ENCODE measurements at places on chromosomes 16 and 17. TPM values are rescaled to one million over a fixed set of nuclear protein-coding genes. Genes with fewer than 3 reads are reported as not detected.

GRCh38 chr17:83071966-83072562, 7.3 kb upstream of the METRNL start:
- DNase-seq, result no peak

DNA sequence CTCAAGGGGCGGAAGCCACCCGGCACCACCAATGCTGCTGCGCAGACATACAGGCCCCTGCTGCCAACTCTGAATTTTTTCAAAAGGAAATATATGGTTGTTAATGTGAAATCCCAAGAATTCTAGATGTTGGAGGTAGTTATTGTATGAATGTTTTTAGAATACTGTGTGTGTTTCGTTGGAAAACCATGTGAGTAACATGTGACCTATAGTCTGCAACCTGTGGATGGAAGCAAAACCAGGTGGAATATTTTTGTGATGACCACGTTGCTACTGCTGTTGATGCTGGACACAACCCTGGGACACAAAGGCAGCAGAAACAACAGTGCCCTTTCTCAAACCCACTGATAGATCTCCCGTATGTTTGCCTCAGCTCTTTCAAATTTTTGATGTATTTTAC, 376.3 kb upstream of the SALL1 start:
- no peak for DNase-seq

DNA sequence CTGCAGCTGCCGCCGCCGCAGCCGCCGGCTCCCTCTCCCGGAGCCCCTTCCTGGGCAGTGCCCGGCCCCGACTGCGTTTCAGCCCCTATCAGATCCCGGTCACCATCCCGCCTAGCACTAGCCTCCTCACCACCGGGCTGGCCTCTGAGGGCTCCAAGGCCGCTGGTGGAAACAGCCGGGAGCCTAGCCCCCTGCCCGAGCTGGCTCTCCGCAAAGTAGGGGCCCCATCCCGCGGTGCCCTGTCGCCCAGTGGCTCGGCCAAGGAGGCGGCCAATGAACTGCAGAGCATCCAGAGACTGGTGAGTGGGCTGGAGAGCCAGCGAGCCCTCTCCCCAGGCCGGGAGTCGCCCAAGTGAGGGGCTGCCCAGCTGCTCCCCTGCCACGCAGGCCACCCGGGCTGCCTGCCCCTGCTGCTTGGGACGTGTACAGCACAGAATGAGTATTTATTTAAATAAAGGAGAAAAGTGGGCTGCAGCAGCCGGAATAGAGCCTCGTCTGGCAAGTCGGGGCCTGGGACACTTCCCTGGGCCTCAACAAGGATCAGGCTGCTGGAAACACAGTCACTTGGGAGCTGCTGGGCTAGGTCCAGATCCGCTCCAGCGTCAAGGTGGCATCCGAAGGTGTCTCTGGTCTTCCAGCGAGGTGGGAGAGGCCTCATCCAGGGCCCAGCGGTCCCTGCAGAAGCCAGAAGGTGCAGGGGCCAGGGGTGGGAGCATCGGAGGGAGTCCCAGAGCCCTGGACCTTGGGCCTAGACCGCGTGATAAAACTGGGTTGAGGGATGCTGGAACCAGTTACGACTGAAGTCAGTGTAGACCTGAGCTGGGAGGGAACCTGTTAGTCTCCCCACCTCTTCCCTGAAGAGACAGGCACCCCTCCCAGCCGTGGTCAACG, 8.8 kb downstream of the TBX2 start:
- DNase-seq, result no peak

- no peak for DNase-seq
Observed at GRCh38 chr16:68272507-68273209, 8.3 kb downstream of the SLC7A6 start.

GRCh38 chr17:62653002-62653825, 25.7 kb downstream of the MRC2 start:
- DNase-seq, result peak; percentile 65

- DNase-seq, result no peak
Observed at GRCh38 chr16:78321620-78322360, 222.3 kb downstream of the WWOX start.

- no peak for DNase-seq
Observed at GRCh38 chr16:9099131-9099625, 7.7 kb downstream of the HAPSTR1 start.

GRCh38 chr17:47935961-47936360, 5.4 kb upstream of the PNPO start:
- no peak for DNase-seq

- no peak for DNase-seq
Observed at GRCh38 chr16:55039931-55040330, 109.3 kb downstream of the IRX5 start.

- peak; percentile 73 for DNase-seq
Observed at GRCh38 chr16:3187798-3188674, at the start of gene OR1F1. OR1F1 (plus strand) TSS chr16:3188204.

GRCh38 chr16:1747934-1748333, 23.4 kb downstream of the NME3 start:
- DNase-seq, result no peak

DNA sequence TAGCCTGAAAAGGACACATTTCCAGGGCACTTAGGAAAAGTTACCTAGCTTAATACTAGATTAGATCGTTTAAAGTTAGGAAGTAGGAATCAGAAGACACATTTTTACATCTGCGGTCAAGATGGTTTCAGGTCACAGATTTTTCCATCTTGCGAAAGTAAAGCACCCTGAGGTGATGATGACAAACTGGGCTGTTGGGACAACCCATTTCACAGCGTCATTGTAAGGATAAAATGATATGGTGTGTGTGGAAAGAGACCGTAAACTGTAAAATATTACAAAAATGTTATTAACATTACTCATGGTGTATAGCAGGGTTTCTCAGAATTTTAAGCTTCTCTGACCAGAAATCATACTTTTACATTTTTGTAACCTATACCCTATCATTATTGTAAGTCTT, 10.1 kb upstream of the MAP2K6 start:
- DNase-seq, result no peak

GRCh38 chr17:64747938-64748540, 85.9 kb upstream of the SMURF2 start:
- no peak for DNase-seq

DNA sequence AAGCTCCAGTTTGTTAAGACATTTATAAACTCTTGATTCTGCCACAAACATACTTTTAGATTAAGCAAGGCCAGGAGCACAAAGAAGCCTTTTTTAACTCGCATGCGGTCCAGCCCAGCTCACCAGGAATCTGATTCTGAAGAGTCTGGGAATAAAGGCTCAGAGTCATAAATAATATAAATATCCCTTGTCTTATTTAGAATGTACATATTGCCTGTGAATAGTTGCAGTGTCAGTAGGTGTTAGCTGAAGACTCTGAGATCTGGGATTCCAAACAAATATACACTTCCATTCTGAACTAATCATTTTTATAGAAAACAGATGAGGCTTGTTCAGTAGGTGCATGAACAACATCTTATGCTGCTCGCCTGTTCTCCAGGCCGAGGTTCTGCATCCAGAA, 59.1 kb upstream of the ELAC2 start:
- DNase-seq, result no peak

P2RX1 gene
- polyA plus RNA-seq, result not detected

SLC35G6 gene
- not detected for polyA plus RNA-seq

MAPT gene
- polyA plus RNA-seq, result 154 TPM

C17orf50 gene
- 0.68 TPM for polyA plus RNA-seq

TBC1D3I gene
- polyA plus RNA-seq, result not detected
